ENCODE measurements at places on chromosomes 5 and 9. TPM values are rescaled to one million over a fixed set of nuclear protein-coding genes. Genes with fewer than 3 reads are reported as not detected.

DNA sequence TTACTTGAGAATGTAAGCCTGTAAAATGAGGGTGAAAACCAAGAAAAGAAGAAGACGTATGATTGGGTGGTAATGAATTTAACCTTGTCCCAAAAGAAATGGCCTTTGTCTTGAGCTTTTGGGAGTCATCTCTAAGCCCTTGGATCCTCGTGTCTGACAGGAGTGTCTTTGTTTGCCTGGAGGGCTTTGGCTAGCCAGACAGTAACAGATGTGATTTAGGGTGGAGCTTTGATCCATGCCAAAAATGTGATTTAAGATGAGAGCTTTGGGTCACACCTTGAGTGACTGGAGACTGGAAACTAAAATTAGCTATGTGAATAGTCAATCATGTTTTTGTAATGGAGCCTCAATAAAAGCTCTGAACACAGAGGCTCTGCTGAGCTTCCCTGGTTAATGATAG lies 25.9 kb upstream of the ZFAND5 start:
- no peaks in the 10 kb centered on the region for H3K36me3 ChIP-seq
- no peak for DNase-seq
- H3K27ac ChIP-seq: no peak overlapping the region
- H3K4me1 ChIP-seq: no peaks in the 10 kb centered on the region

Gene OBP2B
- total RNA-seq: not detected

- H3K27me3 ChIP-seq: no peaks in the 10 kb centered on the region
- no peaks in the 10 kb centered on the region for H3K4me1 ChIP-seq
- H3K4me3 ChIP-seq: no peak overlapping the region
- DNase-seq: no peak
- H3K27ac ChIP-seq: no peak overlapping the region
- H3K36me3 ChIP-seq: no peaks in the 10 kb centered on the region
Observed at GRCh38 chr5:7970816-7971215, 101.9 kb downstream of the MTRR start.

GRCh38 chr5:57313716-57314115 lies 139.9 kb downstream of the GPBP1 start:
- no peaks in the 10 kb centered on the region for H3K4me1 ChIP-seq
- H3K27ac ChIP-seq: no peak overlapping the region
- H3K4me3 ChIP-seq: no peak overlapping the region
- DNase-seq: no peak

DNA sequence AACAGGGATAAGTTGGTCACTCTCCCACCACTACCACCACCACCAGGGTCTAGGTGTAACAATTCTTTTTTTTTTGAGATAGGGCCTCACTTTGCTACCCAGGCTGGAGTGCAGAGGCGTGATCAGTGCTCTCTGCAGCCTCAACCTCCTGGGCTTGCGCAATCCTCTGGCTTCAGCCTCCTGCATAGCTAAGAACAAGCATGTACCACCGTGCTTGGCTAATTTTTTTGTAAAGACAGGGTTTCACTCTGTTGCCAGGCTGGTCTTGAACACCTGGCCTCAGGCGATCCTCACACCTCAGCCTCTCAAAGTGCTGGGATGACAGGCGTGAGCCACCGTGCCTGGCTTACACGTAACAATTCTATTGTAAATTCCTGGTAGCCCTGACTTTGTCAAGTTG lies 27.5 kb downstream of the CORO2A start:
- no peaks in the 10 kb centered on the region for H3K27me3 ChIP-seq
- no peak for DNase-seq
- peaks cover 37% of the 10 kb centered on the region for H3K4me1 ChIP-seq
- H3K4me3 ChIP-seq: no peak overlapping the region

DNA sequence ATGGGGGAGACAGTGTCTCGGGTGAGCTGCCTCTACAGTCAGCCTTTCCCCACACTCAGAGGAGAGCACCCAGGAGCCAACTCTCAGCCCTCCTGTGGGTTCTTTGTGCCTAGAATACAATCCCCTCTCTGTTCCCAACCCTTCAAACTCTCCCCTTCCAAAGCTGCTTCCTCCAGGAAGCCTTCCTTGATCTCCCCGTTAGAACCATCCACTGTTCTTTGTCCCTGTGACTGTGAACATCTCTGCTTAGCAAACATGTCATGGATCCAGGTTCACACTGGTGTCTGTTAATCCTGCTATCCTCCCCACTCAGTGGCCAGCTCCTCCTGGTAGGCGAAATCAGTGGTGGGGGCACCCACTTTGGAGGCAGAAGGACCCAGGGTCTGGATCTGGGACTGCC lies 16.2 kb upstream of the IER5L start:
- H3K27ac ChIP-seq: no peak overlapping the region
- H3K36me3 ChIP-seq: no peaks in the 10 kb centered on the region
- peaks cover 9% of the 10 kb centered on the region for H3K27me3 ChIP-seq
- no peak overlapping the region for H3K4me3 ChIP-seq

Gene IL3
- total RNA-seq: not detected

- no peak overlapping the region for H3K4me3 ChIP-seq
- no peak for DNase-seq
- H3K4me1 ChIP-seq: no peaks in the 10 kb centered on the region
- H3K36me3 ChIP-seq: no peaks in the 10 kb centered on the region
- H3K27ac ChIP-seq: no peak overlapping the region
Observed at GRCh38 chr5:162221910-162222309, 154.3 kb downstream of the GABRG2 start.

- DNase-seq: peak; percentile 61
- H3K4me3 ChIP-seq: no peak overlapping the region
- H3K27me3 ChIP-seq: no peaks in the 10 kb centered on the region
- H3K4me1 ChIP-seq: no peaks in the 10 kb centered on the region
- H3K27ac ChIP-seq: no peak overlapping the region
Observed at GRCh38 chr9:36328798-36329411, 70.7 kb upstream of the GNE start.

- H3K4me1 ChIP-seq: peaks cover 30% of the 10 kb centered on the region
- H3K27me3 ChIP-seq: no peaks in the 10 kb centered on the region
- no peak overlapping the region for H3K27ac ChIP-seq
- no peaks in the 10 kb centered on the region for H3K36me3 ChIP-seq
Observed at GRCh38 chr5:173920866-173921555, 32.9 kb downstream of the CPEB4 start.

DNA sequence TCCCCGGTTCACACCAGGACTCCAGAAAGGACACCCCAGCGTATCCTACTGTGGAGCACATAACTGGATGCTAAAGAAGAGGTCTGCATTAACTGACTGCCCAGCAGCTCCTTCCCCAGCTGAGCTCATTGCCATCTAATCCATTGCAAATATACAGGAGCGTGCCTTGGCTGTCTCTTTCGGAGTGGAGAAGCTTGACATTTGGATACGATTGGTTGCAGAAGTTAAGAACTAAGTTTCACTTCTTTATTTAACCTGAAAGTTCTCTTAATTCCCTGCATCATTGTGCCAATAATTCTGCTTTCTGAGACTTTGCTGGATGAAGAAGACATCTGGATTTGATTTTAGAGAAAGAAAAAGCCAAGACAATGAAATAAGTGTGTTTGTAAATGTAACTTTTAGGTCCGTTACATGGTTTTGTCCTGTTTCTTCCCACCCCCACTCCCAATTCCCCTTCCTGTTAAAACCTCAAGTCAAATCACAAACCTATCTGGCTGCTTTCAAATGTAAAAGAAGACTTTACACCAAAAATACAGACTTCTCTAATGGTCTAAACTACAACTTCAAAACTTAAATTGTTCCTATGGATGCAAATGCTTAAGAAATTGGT lies 33.9 kb downstream of the TAS2R1 start:
- H3K36me3 ChIP-seq: no peaks in the 10 kb centered on the region
- H3K4me1 ChIP-seq: no peaks in the 10 kb centered on the region
- H3K27ac ChIP-seq: no peak overlapping the region
- H3K4me3 ChIP-seq: no peak overlapping the region
- no peak for DNase-seq
- no peaks in the 10 kb centered on the region for H3K27me3 ChIP-seq

DNA sequence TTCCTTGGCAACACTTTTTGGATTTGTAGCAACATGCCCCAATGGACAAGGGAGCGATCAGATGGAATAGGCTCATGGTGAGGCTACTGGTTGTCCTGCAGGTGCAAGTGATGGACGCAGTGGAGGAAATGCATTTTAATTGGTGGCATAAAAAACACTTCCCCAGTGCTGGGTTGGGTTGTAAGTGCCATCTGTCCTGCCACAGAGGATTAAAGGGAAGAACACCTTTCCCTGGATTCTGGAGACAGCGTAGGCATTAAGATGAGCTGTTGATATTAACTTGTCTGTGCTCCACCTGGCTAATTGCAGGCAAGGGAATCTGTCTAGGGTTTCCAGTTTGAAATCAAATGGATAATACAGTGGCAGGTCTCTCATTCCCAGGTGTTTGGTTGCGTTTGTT lies 173.4 kb downstream of the ZNF462 start:
- no peaks in the 10 kb centered on the region for H3K27me3 ChIP-seq
- H3K4me3 ChIP-seq: no peak overlapping the region
- no peak overlapping the region for H3K27ac ChIP-seq
- no peaks in the 10 kb centered on the region for H3K36me3 ChIP-seq
- no peaks in the 10 kb centered on the region for H3K4me1 ChIP-seq

DNA sequence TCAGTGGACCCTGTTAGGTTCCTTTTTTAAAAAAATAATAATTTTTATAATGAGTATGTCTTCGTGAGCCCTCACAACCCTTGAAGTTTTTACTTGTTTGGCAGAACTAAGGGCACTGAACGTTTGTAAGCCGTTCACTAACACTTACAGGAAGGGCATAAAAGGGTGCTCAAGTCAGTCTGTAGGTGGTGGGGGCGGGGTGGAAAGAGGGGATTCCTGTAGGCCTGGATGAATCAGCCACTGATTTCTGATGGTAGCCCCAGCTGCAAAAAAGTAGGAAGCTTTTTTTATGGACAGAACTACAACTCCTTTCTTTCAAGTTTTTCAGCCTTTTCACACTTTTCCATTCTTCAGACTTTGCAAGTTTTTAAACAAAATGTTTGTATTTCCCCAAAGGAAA lies 35.8 kb downstream of the PIK3R1 start:
- H3K36me3 ChIP-seq: no peaks in the 10 kb centered on the region
- no peaks in the 10 kb centered on the region for H3K27me3 ChIP-seq
- H3K27ac ChIP-seq: peak overlapping the region; percentile 31

- no peaks in the 10 kb centered on the region for H3K27me3 ChIP-seq
- no peaks in the 10 kb centered on the region for H3K36me3 ChIP-seq
- H3K27ac ChIP-seq: no peak overlapping the region
Observed at GRCh38 chr5:58921159-58921558, 338.3 kb downstream of the RAB3C start.

DNA sequence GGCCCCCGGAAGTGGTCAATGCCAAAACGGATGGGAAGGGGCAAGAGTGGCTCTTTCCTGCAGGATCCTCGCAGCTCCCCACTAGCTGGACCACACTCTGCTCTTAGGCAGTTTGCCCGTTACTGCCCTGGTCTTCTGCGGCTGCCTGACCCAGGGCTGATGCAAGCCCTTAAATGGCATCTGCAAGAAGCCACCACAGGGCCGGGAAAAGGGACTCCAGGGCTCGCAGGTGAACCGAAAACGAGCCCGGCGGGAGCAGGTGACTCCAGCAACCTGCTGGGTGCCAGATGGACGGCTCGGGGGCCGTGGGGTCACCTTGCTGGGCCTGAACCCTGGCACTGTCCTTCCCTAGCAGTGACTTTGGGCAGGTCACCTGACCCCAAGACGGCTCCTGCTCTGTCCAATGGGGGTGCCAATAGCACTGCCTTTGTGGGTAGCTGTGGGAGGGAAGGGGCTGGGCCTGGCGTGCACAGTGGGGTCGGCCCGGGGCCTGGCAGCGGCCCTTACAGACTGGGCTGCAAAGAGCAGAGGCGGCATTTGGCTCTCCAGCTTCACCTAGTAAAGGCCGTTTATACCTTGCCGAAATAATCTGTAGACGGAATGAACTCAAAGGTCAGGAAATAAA lies 1.3 kb downstream of the TMEM250 start:
- DNase-seq: no peak
- H3K27me3 ChIP-seq: no peaks in the 10 kb centered on the region
- H3K4me1 ChIP-seq: peaks cover 41% of the 10 kb centered on the region
- H3K4me3 ChIP-seq: peak overlapping the region; percentile 75

GRCh38 chr9:18847576-18848275 lies 185.3 kb downstream of the SAXO1 start:
- no peaks in the 10 kb centered on the region for H3K27me3 ChIP-seq
- H3K36me3 ChIP-seq: no peaks in the 10 kb centered on the region
- H3K27ac ChIP-seq: no peak overlapping the region
- H3K4me3 ChIP-seq: no peak overlapping the region
- DNase-seq: no peak

- DNase-seq: no peak
- H3K4me1 ChIP-seq: no peaks in the 10 kb centered on the region
- no peak overlapping the region for H3K4me3 ChIP-seq
- no peaks in the 10 kb centered on the region for H3K27me3 ChIP-seq
- no peak overlapping the region for H3K27ac ChIP-seq
Observed at GRCh38 chr9:116546711-116547581, 140.2 kb upstream of the TRIM32 start.

Gene PCDHA10
- not detected for total RNA-seq

- H3K4me1 ChIP-seq: peaks cover 60% of the 10 kb centered on the region
- H3K27ac ChIP-seq: no peak overlapping the region
- no peak for DNase-seq
- H3K36me3 ChIP-seq: no peaks in the 10 kb centered on the region
Observed at GRCh38 chr5:134069553-134069952, 44.9 kb upstream of the TCF7 start.

DNA sequence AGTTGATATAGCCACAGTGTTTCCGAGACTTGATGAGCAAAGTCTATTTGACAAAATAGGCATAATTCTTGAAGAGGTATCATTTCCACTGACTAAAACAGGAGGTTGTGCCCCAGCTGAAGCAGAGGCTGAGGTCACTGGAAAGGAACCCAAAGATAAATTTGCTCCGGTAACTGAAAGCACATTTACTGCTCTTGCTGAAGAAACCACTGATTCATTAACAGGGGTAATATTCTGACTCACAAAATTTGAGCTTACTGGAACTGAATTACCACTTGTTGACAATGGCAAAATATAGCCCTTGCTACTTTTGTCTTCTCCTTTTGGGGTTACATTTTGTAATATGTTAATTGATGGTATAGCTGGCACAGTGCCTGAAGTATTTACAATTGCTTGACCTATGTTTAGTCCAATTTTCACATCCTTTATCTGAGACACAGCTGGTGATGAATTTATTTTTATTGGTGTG lies 30.2 kb downstream of the MLANA start:
- H3K36me3 ChIP-seq: peaks cover 24% of the 10 kb centered on the region
- DNase-seq: no peak
- no peaks in the 10 kb centered on the region for H3K27me3 ChIP-seq
- H3K4me3 ChIP-seq: no peak overlapping the region

- H3K4me1 ChIP-seq: no peaks in the 10 kb centered on the region
- no peak overlapping the region for H3K27ac ChIP-seq
- no peaks in the 10 kb centered on the region for H3K27me3 ChIP-seq
- H3K4me3 ChIP-seq: no peak overlapping the region
Observed at GRCh38 chr5:4142842-4143241, 547.2 kb downstream of the IRX1 start.

Gene SVEP1
- not detected for total RNA-seq

Gene PCDHB14
- total RNA-seq: 0.14 TPM

GRCh38 chr9:133619791-133620190 lies 10.6 kb upstream of the FAM163B start:
- H3K36me3 ChIP-seq: no peaks in the 10 kb centered on the region
- H3K27ac ChIP-seq: no peak overlapping the region
- peak; percentile 52 for DNase-seq
- H3K4me1 ChIP-seq: peaks cover 30% of the 10 kb centered on the region
